Epithelial cell of proximal tubule (primary cell): ENCODE measurements at places on chromosomes 2 and 18.

DNA sequence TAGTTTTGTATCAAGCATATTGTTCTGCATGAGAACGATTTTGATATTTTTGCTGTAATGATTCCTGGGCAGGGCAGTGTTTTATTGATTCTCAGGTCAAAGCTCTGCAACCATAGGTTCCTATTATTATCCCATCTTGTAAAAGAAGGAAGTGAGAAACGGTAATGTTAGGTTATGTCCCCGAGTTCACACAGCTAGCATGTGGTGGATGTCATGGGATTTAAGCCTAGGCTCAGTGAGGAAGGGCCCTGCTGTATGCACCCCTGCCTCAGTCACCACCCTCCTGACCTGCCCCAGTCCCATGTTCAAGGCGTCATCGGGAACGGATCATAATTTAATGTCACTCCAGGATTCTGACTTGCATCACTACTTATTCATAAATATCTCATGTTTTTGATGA, 10.7 kb downstream of the ACP1 start:
- no peak for DNase-seq

- DNase-seq: no peak
Measured at GRCh38 chr2:33652830-33653229, 53.7 kb upstream of the FAM98A start.

GRCh38 chr2:237471438-237472186, 15.4 kb upstream of the MLPH start:
- no peak for DNase-seq

DNA sequence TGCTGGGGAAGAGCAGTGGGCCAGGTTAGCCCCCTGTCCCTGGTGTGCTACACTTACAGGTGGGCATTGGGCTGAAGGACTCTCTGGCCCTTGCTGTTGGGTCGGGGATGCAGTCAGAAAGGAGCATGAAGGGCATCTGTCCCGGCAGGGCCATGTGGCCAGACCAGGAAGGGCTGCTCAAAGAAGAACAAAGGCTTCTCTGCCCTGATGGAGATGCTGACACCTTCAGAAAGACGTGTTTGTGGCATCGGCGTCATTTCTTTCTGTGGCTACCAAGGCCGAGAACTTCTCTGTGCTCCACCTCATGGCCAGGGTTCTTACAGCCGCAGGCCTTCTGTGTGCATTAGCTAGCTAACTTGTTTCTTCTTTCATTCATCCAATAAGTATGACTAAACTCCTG, 239.1 kb downstream of the FAM210A start:
- no peak for DNase-seq

GRCh38 chr18:22946846-22947245, 13.7 kb downstream of the RBBP8 start:
- no peak for DNase-seq

DNA sequence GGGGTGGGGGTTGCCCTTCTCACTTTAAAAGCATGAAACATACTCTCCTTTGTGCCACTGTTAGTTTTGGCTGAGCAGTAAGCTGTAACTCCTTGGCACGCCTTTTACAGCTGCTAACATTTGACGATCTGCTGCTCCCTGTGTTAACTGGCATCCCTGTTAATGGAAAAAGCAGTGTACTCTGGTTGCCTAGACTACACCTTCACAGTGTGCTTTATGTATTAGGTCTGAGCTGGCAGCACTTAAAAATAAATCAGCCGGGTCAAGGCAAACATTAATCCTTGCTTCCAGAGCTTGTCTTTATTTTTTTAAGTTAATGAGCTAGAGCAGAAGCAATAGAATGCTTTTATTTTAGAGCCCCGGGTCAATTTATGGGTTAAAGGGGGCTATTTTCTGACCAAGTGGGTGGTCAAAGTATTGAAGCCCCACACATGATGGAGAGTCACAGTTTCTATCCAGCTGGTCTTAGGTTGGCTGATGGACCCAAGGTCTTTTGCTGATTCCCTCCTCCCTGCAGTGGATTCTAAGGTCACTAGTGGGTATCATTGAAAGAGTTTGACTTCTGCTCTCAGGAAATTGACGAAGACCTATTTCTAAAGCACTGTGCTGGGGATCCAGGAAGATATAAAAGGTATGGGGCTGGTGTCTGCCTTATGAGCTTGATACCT, 54.5 kb downstream of the CFAP221 start:
- DNase-seq: peak; percentile 56

DNA sequence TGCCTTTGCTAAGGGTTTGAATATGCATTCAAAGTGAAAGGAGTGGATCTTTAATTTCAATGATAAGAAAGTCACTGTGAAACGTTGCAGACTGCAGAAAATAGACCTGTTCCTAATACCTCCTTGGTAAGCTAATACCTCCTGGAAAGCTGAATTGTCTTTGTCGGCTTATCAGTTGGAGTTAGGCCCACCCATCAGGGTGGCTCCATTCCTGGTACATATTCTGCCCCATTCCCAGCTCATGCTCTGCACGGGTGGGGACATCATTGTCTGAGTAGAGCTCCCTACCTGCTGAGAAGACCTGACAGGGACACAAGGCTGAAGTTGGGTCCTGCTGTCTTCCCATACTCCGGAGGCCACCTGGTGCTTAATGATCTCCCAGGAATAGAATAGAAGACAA, 203.3 kb downstream of the EN1 start:
- no peak for DNase-seq

- DNase-seq: no peak
Measured at GRCh38 chr2:149543845-149544244, 43.7 kb downstream of the MMADHC start.
